ENCODE measurements at places on chromosomes 5 and 9.

DNA sequence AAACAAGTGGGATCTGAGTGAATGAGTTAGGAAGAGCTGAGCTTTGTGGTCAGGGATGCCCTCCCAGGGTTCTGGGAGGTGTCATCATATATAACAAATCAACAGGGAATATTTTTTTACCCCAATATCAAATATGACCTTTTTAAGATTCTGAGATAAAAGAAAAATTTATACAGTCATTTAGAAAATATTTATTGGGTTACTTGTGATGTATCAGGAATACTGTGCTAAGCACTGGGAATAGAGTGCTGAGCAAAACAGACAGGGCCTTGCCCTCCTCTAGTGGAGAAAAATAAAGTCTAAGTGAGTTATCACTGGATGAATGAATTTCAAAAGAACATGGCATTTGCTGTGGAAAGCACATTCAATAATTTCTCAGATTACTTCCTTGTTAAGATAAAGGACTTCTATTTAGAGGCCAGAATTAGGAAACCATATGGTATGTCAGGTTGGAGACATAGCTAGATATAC, 102.9 kb downstream of the BOD1 start:
- no peak for DNase-seq

- no peak for DNase-seq
These were observed 483.8 kb downstream of the DMAC1 start for GRCh38 chr9:7315746-7316145.

GRCh38 chr5:68344447-68345111, 129.0 kb downstream of the PIK3R1 start:
- no peak for DNase-seq

DNA sequence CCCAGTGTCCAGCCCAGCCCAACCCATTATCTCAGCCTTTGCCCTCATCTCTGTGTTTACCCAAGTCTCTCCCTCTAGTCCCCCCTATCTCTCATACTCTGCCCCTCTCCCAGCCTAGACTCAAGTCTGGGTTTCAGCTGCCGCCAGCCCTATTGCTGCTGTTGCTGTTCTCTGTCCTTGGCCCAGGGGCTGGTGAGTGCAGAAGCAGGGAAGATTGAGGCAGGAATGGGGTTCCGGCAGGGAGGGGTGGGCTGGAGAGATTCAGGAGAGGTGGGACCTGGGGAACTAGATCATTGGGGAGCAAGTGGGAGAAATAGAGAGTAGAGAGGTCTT, 702 bp downstream of the TMEM8B start:
- DNase-seq, result peak; percentile 25

DNA sequence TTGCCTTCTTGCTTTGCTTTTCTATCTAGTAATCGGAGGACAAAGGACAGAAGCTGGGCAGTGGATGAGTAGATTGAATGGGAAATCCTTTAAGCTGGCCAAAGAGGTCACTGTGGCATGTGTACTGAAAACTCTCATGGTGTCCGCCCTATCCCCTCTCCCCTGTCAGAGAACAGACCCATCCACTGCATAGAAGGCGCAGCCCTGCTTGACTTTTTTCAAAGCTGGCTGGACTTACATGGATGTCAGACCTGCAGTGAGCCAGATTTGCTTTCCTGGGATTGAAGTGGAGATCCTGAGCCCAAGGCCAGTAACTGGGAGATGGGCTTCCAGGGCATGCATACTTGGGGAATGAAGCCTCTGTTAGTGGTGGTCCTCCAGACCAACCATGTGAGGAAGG, 329.5 kb downstream of the TRPM3 start:
- DNase-seq, result no peak

GRCh38 chr9:6915635-6916034, 157.9 kb downstream of the KDM4C start:
- no peak for DNase-seq

DNA sequence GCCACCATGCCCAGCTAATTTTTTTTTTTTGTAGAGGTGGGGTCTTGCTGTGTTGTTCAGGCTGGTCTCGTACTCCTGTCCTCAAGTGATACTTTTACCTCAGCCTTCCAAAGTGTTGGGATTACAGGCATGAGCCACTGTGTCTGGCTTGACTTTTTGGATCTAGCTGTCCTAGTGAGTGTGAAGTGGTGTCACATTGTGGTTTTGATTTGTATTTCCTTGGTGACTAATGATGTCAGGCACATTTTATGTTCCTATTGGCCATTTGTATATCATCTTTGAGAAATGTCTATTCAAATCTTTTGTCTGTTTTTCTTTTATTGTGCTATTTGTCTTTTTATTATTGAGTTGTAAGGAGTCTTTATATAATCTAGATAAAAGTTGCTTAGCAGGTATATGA, 53.5 kb upstream of the MCCC2 start:
- DNase-seq, result no peak

DNA sequence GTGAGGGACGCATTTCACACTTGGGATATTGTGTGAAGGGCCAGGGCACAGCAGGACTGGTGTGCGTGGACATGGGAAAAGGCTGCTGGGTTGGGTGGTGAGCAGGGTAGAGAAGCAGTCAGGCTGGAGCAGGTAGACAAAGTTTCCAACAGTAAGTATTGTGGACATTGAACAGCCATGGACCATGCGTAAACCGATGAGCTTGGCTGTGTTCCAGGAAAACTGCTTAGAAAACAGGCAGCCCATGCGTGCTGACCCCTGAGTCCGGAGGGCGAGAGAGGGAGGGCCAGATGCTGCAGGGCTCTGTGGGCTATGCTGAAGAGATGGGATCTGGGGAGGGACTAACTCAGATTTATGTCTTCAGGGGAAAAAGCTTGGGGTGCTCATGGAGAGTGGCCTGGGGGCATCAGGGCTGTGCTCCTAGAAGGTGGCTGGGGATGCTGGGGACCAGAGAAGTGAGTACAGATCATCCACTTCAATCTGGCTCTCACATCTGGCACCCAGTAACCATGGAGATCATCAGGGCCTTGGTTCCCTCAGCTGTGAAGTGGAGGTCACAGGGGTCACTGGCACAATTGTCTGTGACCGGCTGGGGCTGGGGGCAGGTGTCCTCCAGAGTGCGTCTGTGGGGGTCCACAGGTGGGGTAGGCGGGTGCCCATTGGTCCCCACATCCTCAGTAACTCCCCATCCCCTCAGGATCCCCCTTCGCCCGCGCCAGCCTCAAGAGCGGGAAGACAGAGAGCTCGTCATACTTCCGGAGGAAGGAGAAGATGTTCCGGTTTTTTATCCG, 93.3 kb downstream of the CACNA1B start:
- DNase-seq, result peak; percentile 21

DNA sequence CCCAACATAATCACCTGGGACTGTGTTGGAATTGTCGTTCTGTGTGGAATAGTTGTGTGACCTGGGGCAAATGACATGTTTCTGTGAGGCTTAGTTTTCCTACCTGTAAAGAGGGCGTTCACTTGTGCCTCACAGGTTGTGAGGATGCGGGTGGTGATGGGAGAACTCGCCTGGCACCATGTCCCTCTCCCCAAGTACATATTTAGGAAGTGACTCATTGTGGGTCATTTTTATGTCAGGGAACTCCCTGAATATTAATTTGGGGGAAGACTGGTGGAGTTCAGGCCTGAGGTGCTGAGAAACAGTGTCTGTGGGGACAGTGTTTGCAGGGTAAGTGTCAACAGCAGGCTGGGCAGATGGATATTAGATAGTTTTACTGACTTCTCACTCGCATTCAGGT, 144.7 kb downstream of the KDM4C start:
- DNase-seq, result no peak

- DNase-seq, result no peak
These were observed 46.8 kb upstream of the IER5L start for GRCh38 chr9:129224618-129225489.

DNA sequence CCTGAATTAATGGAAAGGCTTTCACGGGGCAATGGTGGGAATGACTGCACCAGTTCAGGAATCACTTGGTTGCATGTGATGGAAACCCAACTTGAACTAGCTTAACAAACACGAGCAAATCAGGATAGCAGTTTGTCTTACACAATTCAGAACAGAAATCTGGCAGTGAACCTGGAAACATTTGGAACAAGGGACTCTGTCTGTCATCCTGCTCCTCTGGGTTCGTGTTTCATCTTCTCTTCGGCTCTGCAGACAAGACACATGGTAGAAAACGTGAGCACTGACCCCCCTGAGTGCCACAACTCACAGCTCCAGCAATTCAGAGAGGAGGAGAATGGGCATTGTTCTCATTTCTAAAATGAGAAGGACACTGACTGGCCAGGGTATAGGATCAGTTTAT, 218.1 kb upstream of the NREP start:
- DNase-seq, result no peak

DNA sequence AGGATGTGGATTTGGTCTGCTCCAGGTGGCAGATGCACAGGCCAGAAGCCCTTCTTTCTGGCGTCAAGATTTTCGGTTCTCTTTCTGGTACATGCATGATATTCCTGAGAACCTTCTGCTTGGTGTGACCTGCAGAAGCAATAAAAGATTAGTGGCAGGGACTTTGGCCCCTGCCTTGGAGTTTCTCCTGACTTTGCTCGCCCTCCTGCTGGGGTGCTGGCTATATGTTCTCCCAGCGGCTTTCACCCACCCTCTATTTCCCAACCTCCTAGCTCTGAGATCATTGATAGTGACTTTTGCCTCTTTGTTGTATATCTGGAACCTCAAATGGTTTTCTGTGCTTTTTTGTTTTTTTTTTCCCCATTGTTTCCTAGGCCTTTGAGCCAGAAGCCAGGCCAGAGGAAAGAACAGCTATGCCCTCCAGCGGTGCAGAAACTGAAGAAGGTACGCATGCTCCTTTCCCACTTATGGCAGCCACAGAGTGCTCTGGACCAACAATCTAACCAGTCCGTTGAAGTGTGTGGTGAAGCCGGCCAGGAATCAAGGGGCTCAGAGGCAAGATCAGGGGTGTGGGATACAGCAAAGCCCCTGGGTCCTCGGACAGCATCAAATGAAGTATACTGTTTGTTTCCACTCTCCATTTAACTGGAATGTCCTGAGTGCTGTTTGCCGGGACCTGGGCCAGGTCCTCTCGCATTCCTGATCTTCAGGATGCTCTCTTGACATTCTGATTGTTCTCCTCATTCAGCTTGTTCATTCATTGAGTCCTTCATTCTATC, 154.5 kb downstream of the ARHGEF28 start:
- DNase-seq, result no peak

DNA sequence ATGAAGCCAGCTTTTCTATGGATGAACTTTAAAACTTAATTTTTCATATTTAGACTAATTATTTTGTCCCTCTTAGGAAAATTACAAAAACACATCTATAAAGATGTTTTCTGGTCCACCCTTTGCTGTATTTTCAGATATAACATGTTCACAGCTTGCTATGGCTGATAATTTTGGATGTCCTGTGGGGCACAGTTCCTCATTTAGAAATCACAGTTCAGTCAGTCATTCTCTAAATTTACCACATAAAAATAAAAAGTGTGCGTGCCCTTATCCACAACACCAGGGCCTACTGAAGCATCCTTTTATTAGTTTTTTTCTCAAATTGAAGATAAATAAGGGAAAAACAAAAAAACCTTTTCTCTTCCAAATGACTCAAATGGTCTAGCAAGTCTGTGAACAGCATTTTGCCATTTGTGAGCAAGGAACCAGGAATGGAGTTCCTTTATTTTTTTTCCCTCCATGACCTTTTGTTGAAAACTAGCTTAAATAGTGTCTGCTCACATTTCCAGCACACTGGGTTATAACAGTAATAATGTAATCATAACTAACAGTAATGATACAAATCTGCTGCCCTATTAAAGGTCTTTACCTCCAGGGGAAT, 87.1 kb downstream of the CEMIP2 start:
- DNase-seq, result no peak

DNA sequence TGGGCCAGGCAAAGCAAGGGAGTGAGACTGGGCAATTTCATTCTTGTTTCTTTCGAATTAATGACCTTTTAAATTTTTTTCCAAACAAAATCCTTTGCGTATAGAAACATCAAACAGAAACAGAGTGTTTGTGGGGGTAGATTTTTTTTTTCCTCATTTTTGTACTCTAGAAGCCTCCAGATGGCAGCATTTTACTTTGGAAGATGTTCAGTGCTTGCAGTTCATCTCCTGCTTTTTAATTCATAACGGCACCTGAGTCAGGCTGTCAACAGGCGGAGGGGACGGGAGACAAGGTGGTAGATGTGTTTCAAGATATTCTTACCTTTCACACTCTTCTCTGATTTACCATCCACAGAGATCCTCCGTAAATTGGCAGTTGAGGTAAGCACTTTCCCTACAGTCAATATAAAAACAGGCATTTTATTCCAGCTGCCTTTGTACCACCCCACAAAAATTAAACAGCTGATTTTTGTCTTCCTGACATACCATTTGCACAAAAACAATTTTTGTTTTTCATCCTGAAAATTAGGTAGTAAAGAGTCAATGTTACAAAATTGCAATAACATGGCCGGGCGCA, 99.5 kb upstream of the FBXL17 start:
- DNase-seq, result peak; percentile 66

DNA sequence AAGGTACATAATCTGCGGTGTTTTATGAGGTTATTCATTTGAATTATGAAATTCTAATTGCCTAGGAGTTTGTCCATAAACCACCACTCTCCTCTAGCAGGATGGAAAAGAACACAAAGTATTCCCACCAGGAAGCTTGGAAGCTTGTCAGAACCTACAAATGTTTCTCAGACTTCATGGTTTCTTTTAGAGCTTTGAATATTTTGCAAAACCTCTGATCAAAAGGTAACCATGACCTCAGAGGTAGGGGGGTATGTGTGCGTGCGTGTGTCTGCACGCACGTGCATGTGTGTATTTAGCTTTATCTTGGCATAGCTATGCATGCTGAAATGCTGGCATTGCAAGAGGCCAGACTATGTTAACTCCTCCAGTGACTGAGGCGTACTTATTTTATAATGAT, 847.0 kb downstream of the TLE1 start:
- DNase-seq, result no peak

GRCh38 chr5:9619331-9620092, 10.6 kb downstream of the TAS2R1 start:
- no peak for DNase-seq

DNA sequence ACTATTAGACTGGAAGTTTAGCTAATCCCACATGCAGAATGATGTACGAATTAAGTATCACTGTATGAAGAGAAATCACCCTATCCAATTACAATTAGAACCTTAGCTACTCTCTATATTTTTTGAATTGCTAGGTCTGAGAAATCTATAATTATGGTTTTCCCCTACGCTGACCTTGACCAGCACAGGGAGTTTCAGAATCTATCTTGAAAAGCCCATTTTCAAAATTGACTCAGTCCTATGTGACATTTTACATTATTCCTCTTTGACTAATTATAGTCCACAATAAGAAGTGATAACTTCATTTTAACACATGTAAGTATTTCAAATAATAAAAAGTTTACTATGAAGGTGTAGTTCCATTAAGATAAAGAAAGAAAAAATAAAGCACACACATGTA, 21.5 kb downstream of the NUDT12 start:
- no peak for DNase-seq

DNA sequence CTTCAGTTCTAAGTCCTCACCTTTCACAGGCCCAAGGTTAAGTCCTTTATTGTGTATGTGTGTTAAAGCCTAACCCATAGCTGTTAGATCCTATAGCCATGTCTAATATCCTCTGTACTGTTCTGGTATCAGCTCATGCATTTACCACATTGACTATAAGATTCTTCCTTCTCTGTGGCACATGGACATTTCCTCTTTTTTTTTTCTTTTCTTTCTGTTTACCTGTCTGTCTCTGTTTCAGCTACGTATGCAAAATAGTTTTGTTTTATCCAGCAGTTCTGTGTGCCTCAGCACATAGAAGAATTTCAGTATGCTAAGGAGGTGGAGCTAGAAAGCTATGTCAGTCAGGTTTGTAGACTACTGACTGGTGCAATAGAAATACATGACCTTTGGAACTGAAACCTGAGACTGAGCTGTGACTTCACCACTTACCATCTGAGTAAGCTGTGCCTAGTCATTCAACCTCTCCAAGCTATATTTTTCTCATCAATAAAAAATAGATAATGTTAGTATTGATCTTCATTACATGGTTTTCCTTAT, 155.6 kb upstream of the VLDLR start:
- no peak for DNase-seq

GRCh38 chr9:18888290-18888689, 144.7 kb downstream of the SAXO1 start:
- DNase-seq, result no peak
